GM20000 (cell line): ENCODE measurements at places on chromosomes 1 and 21.

- DNase-seq = no peak
Observed at GRCh38 chr1:56385314-56385713, 194.0 kb downstream of the PLPP3 start.

- no peak for DNase-seq
Observed at GRCh38 chr21:42075686-42076471, 4.8 kb downstream of the UMODL1 start.

- DNase-seq = no peak
Observed at GRCh38 chr1:36751525-36751924, 268.8 kb upstream of the CSF3R start.

GRCh38 chr1:96309783-96310182 is 411.8 kb upstream of the PTBP2 start:
- no peak for DNase-seq

- no peak for DNase-seq
Observed at GRCh38 chr1:198328458-198329032, 171.7 kb downstream of the NEK7 start.

DNA sequence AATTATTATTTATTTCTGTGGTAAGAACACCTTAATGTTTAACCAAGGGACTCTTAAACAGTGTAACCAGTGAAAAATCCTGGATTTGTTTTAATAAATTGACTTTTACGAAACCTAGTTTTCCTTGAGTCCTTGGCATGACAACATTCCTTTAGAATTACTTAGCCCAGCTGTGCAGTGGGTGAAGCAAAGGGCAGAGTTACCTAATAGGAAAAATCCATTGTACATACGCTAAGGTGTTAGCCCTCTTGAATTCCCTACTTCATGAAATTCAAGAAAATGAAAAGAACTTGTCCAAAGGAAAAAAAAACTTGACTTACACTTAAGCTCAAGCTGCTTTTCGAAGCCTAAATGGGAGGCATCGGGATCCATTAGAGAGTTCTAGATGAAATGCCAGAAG is 852.0 kb upstream of the ADAMTS5 start:
- no peak for DNase-seq

GRCh38 chr1:156429313-156430060 is 60.5 kb downstream of the RHBG start:
- DNase-seq = no peak

DNA sequence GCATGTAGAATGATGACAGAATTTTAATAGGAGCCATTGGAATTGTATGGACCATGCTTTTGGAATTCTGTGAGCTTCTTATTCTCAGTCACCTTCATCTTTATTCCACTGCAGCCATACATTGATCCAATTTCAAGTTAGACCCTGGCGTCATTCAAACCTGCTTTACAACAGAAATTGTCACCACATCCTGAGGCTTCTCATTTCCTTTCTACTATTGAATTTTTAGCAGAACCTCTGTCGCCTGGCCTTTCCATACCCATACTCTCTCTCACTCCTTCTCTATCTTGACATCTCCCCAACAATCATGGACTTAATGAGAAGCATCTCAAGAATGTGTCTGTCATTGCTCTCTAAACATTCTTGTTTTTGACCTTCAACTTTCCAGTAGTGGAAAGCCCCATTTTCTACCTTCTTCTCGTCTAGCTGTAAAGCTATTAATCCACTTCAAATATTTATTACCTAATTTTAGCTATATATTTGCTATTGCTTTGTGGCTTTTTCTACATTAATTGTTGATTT is 74.1 kb downstream of the CRB1 start:
- DNase-seq = no peak

- no peak for DNase-seq
Observed at GRCh38 chr1:60108196-60108595, 34.6 kb upstream of the C1orf87 start.

GRCh38 chr21:30468900-30469714 is 11.1 kb downstream of the KRTAP19-1 start:
- no peak for DNase-seq

- no peak for DNase-seq
Observed at GRCh38 chr1:227058321-227058751, 118.2 kb downstream of the COQ8A start.
